Stimulated activated CD8-positive, alpha-beta memory T cell treated with anti-CD3 and anti-CD28 coated beads, Interleukin-4, amount 100 ng/mL, for 4 hours (primary cell): ENCODE measurements at places on chromosomes 11 and 22.

DNA sequence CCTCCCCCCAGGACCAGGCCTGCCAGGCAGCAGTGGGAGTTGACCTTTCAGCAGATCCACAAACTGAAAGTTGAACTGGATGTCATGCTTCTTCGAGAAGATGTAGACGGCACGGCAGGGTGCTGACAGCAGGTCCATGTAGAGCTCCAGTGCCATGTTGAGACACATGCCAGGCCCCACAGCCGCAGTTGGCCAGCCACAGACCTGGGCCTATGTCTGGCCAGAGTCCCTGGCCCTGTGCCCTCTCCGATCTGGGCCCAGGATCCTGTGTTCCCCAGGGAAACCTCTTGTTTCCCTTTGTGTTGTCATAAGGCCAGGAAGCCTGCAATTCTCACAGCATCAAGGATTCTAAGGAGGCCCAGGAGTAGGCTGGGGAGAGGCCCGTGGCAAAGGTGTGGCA, at the start of gene GSTT4:
TSS of gene GSTT4 (minus strand) at position 253 of the 400 bp plus-strand sequence. CDS start at position 156, 97 bp downstream.
- no peak for DNase-seq

GRCh38 chr11:35486446-35486845, 39.0 kb downstream of the PAMR1 start:
- DNase-seq: no peak

DNA sequence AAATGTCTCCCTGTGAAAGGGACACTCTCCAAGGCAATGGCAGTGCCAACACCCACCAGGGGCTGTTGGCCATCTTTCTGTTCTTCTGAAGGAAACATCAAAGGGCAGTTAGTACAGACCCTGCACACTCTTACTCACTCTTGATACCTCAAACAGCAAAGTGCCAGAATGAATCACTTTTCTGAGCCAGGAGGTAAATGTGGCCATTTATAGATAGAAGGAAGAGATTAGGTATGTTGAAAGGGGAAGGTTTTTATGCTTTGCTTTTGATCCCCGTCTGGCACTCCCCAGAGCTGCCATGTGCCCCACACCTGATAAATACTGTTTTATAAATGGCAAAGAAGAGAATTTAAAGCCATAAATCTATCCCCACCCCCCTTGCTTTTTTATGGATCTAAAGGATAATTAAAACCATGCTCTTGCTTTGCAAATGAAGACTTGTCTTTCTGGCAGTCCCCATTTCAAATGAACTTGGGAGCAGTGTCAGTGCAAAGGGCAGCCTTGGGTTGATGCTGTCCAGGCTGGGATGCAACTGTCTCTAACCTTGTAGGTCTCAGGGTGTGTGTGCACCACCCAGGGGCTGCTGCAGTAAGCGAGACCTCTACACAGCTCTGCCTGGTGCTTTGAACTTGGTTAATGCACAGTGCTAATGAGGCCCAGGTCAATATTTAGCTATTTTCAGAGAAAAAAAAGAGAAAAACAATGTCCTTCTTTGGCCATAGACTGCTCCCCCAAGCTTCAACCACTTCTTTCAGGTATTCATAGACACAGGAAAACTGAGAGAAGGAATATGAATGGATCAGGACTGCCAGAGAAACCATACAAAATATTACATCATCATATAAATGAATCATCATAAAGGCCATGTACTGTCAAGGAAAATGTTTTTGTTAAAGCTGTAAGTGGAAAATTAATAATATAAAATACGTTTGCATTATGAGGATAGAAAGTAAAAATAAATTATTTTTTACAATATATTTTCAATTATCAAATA, 207.5 kb downstream of the ETS1 start:
- no peak for DNase-seq

DNA sequence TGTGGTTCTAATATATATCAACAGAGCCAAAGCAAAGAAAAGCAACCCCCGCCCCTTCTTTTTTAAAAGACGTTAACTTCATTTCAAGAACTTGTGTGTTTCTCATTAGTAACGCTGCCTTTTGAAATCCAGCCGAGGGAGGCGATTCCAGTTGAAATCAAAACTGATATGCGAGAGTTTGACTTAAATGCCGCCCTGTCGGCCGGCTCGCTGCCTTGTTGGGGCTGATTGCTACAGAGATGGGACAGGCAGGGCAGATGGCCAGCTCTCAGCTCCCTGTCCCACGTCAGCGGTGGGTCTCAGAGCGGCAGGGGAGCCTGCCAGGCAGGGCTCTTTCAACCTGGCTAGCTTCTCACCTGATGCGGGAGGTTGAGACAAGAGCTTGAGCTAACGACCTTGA, 51.9 kb upstream of the ALX4 start:
- no peak for DNase-seq

GRCh38 chr11:58768137-58768536, 36.4 kb upstream of the GLYAT start:
- no peak for DNase-seq

GRCh38 chr22:44025171-44026065, 1.3 kb downstream of the PARVB start:
- no peak for DNase-seq

DNA sequence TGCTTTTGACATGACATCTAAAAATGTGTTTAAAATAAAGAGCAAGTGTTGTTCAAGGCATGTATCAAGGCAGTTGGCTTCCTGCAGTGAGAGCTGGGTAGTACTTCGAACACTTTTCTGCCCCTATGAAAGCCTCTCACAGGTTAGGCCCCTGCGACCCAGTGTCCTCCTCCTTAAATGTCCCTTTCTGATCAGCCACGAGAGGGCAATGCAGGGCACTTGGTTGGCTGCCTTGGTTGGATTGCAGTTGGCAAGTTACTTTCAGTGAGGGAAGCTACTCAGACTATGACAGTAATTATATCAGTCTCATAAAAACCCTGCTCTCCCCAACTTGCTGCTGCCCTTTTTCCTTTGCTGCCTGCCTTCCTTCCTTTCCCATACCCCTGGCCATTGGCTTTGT, 743.8 kb downstream of the NTM start:
- no peak for DNase-seq

- no peak for DNase-seq
Observed at GRCh38 chr11:70019576-70020011, 58.5 kb upstream of the ANO1 start.

DNA sequence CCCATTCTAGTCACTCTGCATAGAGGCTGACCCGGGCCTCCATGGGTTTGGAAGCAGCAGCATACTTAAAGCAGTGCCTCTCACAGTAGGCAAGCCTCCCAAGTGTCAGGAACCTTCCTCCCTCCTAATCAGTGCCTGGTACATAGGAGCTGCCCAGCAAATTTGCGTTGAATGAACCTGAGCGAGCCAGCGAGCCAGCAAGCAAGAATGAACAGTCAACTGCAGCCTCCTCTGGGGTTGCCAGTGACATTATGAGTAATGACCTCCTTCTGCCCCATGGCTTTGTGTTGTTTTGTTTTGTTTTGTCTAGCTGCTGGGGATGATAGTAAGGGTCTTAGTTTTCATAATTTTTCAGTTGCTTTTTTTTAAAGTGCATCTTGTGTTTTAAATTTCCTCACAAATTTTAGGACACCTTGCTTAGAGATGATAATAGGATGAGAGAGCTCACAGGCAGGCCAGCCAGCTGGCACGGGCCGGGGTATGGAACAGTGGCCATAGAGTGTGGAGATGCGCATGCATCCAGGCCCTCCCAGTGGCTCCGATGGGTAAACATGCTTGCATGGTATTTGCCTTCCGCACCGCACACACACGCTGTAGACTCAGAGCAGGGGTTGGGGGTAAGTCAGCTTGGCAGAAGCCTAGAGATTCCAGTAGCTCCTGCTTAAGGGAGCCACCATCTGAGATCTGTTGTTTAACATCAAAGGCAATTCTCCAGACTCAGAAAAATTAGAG, 36.1 kb downstream of the TTC12 start:
- no peak for DNase-seq

DNA sequence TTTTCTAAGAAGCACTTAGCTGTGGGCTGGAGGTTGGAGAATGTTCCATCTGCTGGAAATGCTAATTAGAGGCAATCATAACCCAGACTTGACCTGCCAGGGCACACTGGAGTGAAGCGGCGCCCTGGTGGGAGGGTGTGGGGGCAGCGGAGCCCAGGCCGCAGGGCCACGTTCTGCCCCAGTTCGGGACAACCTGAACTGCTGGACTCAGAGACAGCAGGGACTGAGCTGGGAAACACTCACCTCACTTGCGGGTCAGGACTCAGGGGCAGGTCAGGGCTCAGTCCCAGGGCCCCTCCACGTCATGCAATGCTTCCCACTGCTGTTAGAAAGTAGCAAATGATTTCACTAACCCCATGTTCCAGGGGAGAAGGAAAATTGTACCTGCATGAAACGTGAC, 316.4 kb downstream of the NTM start:
- DNase-seq: no peak

GRCh38 chr11:70888061-70888460, 364.3 kb downstream of the SHANK2 start:
- no peak for DNase-seq

DNA sequence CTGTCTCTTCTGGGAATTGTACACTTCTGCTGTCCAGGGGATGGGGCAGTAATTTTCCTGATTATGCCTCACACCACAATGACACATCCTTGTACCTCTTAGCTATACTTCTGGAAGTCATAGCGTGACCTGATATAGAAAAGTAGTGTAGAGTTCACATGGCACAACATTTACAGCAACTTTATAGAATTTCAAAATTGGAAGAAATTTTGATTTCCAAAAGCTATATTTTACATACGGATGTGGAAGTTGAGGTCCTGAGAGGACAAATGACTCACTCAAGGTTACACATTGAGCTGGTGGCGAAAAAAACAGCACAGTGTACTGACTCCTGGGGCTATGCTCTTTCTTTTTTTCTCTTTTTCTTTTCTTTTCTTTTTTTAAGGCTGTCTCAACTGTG, 6.3 kb upstream of the CYP2R1 start:
- no peak for DNase-seq

GRCh38 chr11:109241988-109242536, 179.9 kb upstream of the C11orf87 start:
- no peak for DNase-seq

DNA sequence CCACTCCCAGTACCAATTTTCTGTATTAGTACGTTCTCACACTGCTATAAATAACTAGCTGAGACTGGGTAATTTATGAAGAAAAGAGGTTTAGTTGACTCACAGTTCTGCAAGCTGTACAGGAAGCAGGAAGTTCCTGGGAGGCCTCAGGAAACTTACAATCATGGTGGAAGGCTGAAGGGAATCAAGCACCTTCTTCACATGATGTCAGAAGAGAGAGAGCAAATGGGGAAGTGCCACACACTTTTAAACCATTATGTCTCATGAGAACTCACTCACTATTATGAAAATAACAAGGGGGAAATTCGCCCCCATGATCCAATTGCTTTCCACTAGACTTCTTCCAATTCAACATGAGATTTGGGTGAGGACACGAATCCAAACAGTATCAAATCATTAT, 271.4 kb downstream of the ETS1 start:
- no peak for DNase-seq

DNA sequence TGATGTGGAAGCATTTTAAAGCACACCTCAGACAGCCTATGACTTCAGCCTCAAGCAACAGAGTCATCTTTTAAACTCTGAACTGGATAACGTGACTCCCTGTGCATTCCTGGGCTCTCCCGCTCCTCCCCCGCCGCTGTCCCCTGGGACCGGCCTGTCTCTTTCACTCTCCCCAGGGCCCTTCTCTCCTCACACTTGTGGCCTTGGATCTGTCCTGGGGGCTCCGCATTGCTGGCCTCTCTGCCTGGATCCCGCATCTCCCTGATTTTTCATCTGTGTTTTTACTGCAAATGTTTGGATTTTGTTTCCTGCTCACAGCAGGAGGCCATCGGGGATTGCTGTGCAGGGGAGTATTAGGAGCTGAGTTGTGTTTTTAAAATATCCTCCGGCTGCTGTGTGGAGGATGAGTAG, 15.4 kb downstream of the C11orf24 start:
- no peak for DNase-seq

DNA sequence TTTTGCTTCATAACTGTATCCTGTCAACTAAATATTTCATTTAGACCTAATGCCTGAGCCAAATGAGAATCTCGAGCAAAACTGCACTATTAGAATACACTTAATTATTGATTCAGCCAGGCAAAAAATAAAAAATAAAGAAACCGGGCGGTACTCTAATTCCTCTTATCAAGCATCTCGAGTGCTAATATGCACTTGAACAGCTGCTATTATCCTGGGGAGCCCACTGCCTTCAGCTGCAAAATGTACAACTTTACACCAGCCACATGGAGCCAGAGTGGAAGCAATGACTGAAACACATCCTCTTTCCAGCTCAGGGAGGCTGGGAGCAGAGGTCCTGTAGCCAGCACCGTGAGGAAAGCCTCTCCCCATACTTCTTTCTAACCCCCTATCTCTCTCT, 390.0 kb upstream of the CADM1 start:
- no peak for DNase-seq

DNA sequence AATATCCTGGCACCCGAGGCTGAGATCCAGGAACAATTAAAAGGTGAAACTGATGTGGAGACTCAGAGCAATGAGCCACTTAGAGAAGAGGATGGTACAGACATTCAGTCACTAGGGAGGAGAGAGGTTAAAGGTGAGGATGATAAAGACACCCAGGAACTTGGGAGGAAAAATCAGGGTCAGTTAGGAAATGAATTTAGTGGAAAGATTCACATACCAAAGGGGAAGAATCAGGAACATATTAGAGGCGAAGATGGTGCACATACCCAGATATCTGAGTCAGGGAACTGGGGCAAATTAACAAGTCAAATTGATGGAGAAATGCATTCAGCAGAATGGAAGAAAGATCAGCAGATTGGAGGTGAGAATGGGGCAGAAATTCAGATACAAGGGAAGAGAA, 4.1 kb upstream of the MEI1 start:
- no peak for DNase-seq

GRCh38 chr11:77512092-77512491, 38.2 kb upstream of the PAK1 start:
- no peak for DNase-seq

- no peak for DNase-seq
Observed at GRCh38 chr11:19258641-19259230, 18.0 kb upstream of the E2F8 start.

DNA sequence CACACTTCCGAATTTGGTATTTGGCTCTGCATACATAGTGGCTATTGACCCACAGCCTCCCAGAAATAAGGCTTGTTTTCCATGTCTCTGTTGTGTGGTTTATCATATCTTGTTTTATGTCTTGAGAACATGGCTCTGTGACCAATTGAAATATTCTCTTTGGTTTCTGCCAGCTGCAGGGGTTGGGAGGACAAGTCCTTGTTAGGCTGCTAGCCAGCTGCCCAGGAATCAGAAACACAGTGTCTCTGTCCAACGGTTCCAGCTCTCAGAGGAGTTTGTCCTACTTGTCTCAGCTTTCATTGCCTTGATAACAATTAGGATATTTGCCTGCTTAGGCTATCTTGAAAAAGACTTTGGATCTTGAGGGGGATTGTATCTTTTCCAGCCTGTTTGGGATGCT, 6.0 kb upstream of the SLC7A4 start:
- no peak for DNase-seq
